ENCODE measurements at places on chromosomes 6 and 20. TPM values are rescaled to one million over a fixed set of nuclear protein-coding genes. Genes with fewer than 3 reads are reported as not detected.

ECT2L gene
- 0.41 TPM for total RNA-seq

BTBD3 gene
- 84.9 TPM for total RNA-seq

COL19A1 gene
- total RNA-seq = 0.45 TPM

FAXC gene
- total RNA-seq = 14.7 TPM

ZNF391 gene
- total RNA-seq = 5.6 TPM

TMC2 gene
- total RNA-seq = 0.23 TPM

PGC gene
- 18.4 TPM for total RNA-seq

DPPA5 gene
- total RNA-seq = not detected

LGSN gene
- not detected for total RNA-seq

EFCAB8 gene
- total RNA-seq = 0.87 TPM

TPD52L1 gene
- 63.9 TPM for total RNA-seq

SRSF3 gene
- 153 TPM for total RNA-seq

TAGAP gene
- total RNA-seq = 4.8 TPM

PCSK2 gene
- 2.7 TPM for total RNA-seq

ANKRD6 gene
- total RNA-seq = 30.9 TPM

SMLR1 gene
- total RNA-seq = not detected

LAMP5 gene
- total RNA-seq = 0.34 TPM

LY6G6C gene
- total RNA-seq = not detected

ACSS1 gene
- 111 TPM for total RNA-seq

ADGRF4 gene
- not detected for total RNA-seq

MOG gene
- not detected for total RNA-seq

PPP1R3G gene
- 1.7 TPM for total RNA-seq

CRNKL1 gene
- 27.1 TPM for total RNA-seq

ATP6V1G2 gene
- total RNA-seq = 0.74 TPM

DLL1 gene
- total RNA-seq = 40.4 TPM

BANF2 gene
- total RNA-seq = not detected

C6orf52 gene
- 3.3 TPM for total RNA-seq

TTI1 gene
- 26.2 TPM for total RNA-seq

SIM1 gene
- not detected for total RNA-seq
